ENCODE measurements at places on chromosomes 6 and 20.
A peak's percentile ranks its signal among the peaks of the same experiment; 100 is the strongest.

DNA sequence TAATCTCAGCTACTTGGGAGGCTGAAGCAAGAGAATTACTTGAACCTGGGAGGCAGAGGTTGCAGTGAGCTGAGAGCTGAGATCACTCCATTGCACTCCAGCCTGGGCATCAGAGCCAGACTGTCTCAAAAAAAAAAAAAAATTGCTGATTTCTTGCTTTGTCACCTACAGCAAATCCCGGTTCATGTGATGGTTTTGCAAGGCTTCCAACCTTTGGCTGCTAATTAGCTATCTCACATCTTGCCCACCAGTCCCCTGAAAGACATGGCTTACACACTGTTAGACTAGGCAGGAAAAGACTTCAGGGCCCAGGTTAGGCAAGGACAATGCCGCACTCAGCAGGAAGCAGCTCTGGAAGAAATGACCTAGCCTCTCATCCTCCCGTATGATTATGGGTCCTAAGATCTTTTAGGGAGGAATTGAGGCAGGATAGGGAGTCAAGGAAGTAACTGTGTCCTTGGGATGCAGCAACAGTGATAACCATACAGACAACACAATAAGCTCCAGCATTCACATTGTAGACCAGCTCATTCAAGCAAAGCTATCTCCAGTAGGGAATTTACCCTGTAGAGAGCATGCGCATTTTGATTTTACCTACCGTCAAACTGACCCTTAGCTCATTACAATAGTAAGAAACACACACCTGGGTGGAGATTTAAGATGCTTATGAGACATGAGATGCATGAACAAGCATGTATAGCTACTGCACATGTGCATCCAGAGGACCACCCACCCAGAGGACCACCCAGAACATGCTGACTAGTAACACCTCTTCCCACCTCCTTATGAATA is 40.5 kb upstream of the POU5F1 start:
- no peak for DNase-seq

GRCh38 chr6:14676977-14677781 is 559.6 kb downstream of the CD83 start:
- DNase-seq, result no peak

GRCh38 chr6:57259064-57259463 is 37.0 kb upstream of the RAB23 start:
- DNase-seq, result no peak

DNA sequence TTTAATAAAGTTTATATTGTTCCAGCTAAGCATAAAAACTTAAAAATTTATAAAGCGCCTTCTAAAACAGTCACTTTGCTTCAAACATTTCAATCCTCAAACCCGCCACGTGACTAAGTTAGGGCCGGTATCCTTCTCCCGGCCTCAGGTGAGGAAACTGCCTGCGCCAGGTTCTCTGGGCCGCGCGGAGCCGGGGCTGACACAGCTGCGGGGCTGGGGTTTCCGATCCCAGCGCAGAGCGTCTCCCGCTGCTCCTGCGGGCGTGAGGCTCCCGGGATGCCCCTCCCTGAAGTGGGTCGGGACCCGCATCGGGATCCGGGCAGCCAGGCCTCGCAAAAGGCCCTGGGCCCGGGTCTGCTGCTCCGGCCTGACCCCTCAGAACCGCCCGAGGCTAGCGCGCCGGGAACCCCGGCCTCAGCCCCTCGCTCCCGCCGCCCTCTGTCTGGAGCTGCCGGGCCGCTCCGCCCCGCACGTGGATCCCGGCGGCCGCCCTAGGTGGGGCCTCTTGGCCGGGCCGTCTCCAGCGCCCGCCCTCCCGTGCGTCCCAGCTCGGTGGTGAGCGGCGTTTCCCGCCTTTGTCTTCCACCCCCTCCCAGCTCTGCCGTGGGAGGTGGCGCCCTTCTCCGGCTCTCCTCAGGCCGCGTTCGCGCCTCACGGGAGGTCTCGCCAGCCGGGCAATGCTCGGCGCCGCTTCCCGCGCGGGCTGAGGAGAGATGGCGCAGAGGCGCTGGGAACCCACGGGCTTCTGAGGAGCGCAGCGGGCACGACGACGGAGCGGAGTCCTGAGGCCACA is 267.9 kb downstream of the DLL1 start:
- DNase-seq, result peak; percentile 46

GRCh38 chr6:140459209-140459608 is 1084.8 kb upstream of the CITED2 start:
- DNase-seq, result no peak

- DNase-seq, result no peak
Measured at GRCh38 chr6:16572943-16573342, 188.3 kb downstream of the ATXN1 start.

DNA sequence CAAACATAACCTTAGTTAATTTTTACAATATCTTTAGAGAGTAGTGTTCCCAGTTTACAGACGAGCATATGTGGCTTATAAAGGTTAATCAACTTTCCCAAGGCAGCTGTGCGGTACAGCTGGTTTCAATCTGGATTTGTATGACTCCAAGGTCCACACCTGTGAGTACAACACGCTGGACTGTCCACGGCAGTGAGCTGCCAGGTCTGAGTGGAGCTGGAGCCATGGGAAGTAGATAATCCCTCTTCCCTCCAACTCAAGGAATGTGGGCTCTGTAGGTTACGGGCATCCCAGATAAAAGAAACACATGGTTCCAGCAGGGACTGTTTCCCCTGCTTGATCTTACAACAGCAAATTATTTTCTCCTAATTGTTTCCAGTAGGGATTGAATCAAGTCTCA is 102.2 kb downstream of the SOD2 start:
- no peak for DNase-seq

DNA sequence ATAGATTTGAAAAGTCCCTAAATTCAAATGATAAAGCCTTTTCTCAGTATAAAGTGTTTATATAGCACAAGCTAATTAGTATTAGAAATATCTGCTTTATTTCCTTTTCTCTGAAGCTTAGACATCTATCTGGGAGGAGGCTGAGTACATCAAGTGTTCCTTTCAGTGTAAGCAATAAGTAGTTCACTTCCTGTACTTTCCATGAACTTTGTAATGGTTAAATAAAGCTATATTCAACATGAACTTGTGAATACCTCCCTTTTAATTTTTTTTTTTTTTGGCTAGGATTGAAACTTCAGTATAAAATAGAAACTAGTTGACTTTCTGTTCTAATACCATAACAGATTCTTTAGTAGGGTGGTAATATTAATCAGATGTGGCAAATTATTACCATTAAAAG is 190.9 kb downstream of the CENPW start:
- no peak for DNase-seq

- DNase-seq, result no peak
Measured at GRCh38 chr6:169668203-169668847, 33.5 kb downstream of the WDR27 start.

DNA sequence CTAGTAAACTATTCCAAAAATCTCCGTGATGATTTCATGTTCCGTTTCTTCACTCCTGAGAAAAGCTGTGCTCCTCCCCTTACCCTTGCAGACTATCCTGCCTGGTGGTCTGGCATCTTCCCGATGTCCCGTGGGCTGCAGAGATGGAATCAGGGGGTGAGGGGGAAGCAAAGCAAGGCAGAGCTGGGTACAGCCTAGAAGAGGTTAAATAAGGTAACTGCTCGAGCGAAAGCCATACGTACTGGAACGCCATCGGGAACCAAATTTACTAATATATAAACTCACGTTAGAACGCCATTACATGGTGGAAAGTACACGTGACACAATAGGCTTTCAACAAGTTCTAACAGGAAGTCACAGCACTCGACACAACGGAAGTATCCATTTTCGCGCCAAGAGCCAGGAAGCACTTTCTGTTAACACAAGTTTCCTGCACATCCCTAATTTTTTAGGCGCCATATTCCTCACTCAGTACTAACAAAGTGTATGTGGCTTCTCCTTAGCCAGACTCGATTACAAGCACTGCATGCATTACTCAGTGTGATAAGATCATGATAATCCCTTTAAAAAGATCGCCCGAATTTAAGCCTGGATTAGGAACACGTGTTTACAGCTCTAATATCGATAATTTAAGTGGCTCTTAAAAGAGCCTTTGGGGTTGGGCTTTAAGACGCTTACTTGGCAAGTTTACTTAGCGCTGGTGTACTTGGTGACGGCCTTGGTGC is 101.6 kb upstream of the PRSS16 start:
- DNase-seq, result peak; percentile 82

- DNase-seq, result no peak
Measured at GRCh38 chr6:146850238-146850896, 251.6 kb downstream of the ADGB start.

DNA sequence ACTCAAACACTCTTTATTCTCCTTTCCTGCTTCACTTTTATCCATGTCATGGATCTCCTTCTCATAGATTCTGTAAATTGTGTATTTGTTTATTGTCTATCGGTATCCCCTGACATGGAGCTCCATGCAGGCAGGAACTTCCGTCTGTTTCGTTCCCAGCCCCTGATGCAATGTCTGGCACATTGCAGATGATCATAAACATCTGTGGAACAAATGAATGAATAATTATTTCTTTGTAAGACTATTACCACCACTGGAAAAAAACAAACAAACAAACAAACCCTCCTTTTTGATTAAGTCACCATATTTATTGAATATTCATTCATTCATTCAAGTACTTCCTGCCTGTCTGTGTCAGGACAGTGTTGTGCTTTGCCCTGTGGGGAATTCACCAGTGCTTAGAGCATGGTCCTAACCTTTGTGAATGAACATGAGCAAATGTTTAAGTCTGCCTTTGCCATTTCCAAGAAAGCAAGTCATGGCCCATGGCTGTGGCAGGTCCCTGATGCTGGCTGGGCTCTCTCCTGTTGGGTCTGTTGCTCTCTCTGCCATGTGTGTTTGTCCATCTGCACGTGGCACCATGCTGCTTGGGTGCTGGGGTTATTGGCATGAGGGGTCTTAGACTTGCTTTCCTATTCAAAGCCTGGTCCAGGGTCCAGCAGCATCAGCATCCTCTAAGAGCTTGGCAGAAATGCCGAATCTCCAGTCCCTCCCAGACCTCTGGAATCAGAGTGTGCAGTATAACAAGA is 47.5 kb upstream of the NAA20 start:
- no peak for DNase-seq

DNA sequence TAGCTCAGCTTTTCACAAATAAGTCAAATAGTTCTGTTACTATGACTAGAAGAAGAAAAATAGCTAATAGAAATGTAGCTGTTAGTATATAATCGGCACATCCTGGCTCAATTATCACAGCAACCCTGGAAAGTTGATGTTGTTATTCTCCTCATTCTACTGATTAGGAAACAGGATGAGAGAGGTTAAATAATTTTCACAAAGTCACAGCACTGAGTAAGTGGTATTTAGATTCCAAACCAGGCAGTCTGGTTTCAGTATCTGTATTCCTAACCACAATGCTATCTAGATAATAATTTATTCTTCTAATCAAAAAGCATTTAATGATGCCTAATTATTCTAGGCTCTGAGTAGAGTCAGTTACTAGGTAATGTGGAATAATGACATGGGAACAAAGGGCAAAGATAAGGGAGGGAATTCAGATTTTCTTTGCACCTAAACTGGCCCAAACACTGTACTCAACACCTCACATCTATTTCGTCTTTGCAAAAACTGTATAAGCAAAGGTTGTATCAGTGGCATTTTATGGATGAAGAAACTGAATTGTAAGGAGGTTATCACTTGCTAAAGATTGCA is 51.3 kb downstream of the PDE7B start:
- no peak for DNase-seq

GRCh38 chr20:46226602-46227001 is 81.7 kb downstream of the CDH22 start:
- no peak for DNase-seq

DNA sequence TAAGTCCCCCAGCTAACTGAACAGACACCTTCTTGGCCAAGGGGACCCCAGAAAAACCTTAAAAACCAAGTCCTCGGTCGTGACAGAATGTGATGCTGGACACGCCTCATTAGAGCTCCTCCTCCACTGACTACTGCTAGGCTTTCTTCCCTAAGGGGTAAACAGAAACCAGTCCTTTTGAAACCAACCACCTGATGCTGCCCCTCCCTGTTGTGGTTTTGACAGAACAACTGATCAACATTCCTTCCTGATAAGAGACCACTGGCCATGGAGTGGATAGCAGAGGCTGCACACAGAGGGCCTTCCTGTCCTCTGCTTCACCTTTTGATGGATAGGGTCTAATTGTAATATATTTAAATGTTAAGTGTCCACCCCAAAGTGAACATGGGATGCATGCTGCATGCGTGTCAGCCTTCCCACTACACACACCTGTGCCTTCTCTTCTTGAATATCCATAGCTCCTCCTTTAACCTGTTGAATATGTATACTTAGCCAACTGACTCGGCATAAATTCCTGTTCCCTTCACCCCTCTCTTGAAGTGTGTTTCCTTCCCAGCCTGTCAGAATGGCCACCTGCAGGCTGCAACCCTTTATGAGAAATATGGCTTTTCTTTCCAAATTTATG is 27.9 kb upstream of the SLC2A12 start:
- DNase-seq, result no peak

GRCh38 chr20:50380697-50381040 is 129.5 kb upstream of the PTPN1 start:
- DNase-seq, result no peak

DNA sequence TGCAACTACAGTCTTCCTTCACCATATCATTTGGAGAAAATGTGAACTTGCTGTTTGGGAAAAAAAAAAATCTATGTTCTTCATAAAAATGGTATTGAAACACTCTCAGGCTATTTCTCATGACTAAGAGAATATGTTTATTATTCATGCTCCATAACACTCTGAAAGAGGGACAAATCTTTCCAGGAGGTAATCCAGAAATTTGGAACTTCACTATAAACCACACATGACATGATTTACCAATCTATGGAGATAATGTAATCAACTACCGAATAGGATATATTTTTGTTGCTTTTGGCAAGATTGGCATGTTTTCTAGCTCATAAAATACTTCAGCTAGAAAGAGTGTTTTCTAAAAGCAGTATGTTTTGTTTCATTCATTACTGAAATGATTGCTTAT is 56.3 kb downstream of the THEMIS start:
- no peak for DNase-seq

- no peak for DNase-seq
Measured at GRCh38 chr6:34982424-34982852, 93.4 kb downstream of the ANKS1A start.

GRCh38 chr20:41412324-41413120 is 45.9 kb upstream of the EMILIN3 start:
- DNase-seq, result no peak

GRCh38 chr6:113246186-113246585 is 611.0 kb upstream of the MARCKS start:
- no peak for DNase-seq

DNA sequence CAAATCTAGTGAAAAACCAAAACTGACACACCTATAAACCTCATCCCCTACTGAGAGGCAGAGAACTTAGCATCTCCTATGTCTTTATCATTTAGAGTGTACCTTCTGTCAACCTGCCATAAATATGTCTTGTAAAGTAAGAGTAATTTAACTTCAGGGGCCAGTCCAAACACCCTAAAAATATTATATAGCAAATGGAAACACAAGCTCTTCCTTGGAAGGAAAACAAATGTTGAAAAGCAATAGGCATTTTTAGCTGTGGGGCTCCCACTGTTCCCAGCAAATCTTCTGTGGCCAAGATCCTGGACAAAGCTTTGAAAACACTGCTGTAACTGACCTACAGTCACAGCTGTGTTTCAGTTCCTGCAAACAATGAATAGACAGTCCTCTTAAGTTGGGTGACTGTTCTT is 140.0 kb upstream of the RNF217 start:
- no peak for DNase-seq

GRCh38 chr6:30077218-30077617 is 1.6 kb upstream of the RNF39 start:
- no peak for DNase-seq

All from activated CD8-positive, alpha-beta memory T cell treated with anti-CD3 and anti-CD28 coated beads, Interleukin-2, amount 50 U/mL, for 48 hours (primary cell).